MV-4-11 (cell line): ENCODE measurements at places on chromosomes 2 and 18.

DNA sequence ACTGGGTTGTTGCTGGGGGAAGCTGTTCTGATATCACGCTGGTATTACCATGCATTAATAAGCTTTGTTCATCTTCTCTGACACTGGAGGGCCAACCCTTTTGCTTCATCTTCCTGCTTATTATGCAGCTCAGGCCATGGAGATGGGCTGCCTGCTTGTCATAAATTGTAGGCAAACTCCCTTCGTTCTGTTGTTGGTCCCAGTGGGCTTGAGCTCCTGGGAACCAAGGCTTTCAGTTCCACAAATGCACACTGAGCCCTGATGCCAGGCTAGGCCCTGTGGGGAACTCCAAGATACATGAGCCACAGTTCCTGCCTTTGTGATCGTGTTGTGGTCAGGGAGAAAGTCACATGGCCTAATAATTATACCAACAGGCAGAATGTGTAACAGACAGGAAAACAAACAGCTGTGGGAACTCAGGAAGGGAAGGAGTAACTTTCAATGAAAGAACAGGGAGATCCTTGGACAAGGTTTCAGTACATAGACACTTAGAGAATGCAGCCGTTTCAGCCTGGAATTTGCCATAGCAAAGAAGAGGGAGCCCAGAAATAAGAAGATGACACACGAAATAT lies 49.0 kb upstream of the BCL2L11 start:
- peak; percentile 65 for DNase-seq

- DNase-seq: no peak
These were observed 217.7 kb downstream of the EIPR1 start for GRCh38 chr2:3159782-3160545.

DNA sequence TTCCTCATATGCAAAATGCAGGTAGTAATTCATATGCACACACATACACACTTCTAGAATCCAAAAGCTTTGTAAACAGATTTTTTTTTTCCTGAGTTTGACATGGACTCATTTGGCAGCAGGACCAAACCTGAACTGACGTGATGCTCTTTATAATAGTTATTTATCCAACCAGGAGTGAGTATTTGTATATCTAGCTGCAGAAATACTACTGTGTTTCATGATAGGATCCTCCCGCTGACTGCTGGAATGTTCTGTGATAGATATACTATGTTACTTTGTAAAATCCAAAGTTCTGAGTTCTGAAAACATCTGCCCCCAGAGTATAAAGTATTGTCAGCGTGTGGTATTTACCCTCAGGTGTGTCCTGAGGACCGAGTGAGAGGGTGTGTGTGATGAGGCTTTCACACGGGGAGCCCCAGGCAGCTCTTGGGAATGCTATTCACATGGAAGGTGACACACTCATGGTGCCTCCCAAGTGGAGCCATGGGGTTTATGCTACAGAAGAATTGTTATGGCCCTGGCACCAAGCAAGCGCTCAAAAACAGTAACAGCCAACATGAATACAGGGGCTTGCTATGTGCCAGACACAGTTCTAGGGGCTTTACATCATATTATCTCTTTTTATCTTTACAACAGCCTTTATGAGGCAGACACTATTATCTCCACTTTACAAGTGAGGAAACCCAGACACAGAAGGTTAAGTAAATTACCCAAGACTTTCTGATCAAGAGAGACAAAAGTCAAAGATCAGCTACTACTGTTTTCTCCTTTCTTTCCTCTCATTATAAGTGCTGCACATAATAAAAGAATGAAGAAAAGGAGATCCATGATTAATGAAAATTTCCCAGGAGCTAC lies 16.7 kb upstream of the TXNDC2 start:
- DNase-seq: no peak

GRCh38 chr2:100247256-100248043 lies 74.9 kb downstream of the LONRF2 start:
- DNase-seq: no peak

DNA sequence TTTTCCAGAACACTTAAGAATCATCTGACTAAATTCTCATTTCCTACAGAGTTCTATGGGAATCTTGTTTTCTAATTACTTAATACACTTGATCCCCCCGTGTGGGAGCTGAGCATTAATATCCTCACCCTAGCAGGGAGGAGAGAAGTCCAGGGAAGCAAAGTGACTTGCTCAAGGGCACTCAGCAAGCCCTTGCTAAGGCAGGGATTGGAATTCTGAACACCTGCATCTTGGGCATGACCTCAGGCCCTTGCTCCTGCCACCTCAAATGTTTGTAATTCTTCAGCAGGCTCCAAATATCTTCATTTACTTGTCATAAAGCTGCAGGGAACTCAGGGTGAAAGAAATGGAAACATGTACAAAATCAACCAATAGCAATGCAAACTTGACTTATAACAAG lies 162.4 kb downstream of the GPD2 start:
- DNase-seq: no peak
